ENCODE measurements at places on chromosomes 7 and 10.

DNA sequence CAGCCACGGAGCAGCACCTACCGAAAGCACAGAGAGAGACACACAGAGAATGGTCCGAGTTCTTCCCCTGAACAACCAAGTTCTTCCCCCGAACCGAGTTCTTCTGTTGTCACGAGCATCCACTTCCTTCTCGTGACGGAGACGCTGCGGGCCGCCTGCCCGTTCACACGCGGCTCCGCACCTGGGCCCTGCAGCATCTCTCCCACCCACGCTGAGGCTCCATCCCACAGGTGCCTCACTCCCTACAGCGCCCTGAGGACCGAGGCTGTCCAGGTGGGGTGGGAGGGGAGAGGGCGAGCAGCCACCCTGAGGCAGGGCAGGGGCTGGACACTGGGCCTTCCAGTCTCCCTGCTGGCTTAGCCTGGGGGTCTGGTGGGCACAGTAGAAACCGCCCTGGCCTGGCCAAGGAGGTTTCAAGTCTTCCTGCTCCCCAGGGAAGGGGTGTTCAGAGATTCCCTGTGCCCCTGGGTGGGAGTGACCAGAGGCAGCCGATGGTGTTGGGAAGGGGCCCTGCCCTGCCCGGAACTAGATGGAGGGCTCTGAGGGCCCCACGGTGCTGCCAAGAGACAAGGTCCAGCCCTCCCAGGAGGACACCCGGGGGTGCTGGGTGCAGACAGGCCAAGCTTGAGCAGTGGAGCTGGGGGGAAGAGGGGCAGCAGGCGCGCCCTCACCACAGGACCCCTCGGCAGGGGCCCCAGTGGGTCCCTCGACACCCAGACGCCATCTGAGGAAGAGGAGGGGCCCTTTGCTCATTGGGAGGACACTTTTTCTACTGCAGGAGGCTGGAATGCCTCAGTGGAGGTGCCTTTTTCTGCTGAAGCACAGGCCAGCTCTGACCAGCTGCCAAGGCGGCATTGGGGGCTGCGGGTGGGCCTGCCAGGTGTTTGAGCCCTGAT, 5.2 kb upstream of the NKX6-2 start:
- DNase-seq: no peak

GRCh38 chr7:51242007-51242691, 74.5 kb downstream of the COBL start:
- no peak for DNase-seq

- DNase-seq: peak; percentile 24
These were observed 160.8 kb upstream of the TCF7L2 start for GRCh38 chr10:112789248-112789647.

DNA sequence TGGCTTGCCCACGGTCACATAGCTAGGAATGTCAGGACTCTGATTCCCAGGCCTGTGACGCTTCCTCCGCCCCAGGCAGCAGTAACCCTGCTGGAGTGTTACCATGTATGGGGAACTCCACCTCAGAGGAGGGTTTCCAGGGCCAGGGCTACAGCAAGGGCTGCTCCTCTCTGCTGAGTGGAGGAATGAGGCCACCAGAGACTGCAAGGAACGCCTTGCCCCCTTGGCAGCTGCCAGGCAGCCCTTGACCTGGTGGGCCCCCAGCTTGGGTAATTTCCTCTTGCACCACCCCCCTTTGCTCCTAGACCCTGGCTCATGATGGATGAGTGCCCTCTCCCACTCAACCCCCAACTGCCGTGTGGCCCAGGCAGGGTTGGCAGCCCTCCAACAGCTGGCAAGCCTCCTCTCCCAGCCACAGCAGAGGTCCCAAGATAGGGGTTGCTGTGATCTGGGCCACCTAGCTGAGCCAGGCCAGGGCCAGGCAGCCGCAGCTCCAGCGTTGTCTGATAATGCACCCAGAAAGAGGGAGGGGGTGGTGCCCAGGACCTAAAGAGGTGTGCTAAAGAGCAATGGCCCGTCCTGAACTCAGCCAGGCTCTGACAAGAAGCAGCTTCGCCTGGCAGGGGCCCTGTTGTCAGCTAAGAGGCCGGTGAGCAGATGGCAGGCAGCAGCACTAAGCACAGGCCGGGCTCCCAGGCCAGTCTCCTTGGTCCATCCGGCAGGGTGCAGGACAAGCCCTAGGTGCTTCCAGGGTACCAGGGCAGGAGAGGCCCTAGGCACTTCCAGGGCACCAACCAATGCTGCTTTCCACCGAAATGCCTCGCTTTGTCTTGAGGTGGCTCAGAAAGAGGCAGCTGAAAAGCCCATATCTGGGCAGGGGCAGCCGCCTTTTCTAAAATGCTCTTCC, 35.4 kb downstream of the DRGX start:
- DNase-seq: no peak

GRCh38 chr10:17427666-17428350, 26.6 kb downstream of the ST8SIA6 start:
- DNase-seq: no peak

GRCh38 chr7:37342688-37343471, 105.8 kb downstream of the ELMO1 start:
- peak; percentile 47 for DNase-seq

- DNase-seq: no peak
These were observed 650 bp upstream of the TM9SF3 start for GRCh38 chr10:96587264-96588059.

GRCh38 chr10:132069122-132069848, 3.5 kb downstream of the JAKMIP3 start:
- no peak for DNase-seq

DNA sequence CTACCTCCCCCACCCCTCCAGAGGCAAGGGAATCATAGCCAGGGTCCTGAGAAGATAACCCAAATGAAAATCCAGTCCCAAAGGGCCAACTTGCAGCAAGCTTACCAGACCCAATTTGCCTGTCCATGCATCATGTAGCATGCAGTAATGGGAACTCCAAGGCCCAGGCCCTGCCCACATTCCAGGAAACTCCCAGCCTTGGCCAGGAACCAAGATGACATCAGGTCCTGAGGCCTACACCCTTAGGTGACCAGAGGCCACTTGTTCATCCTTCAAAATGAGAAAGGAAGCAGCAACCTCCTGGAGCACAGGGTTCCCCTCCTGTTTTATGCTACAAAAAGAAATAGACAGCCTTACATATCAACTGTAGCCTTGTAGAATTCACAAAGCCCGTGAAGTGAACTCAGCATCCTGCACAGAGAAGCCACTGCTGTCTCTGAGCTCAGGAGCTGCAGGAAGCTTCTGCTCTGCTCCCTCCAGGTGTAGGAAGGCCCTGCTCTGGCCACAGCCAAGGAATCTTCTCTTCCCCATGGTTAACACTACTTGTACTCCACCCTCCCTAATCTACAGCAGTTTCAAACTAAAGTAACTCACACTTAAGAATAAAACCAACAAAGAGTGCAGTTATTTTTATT, 30.3 kb upstream of the GRB10 start:
- no peak for DNase-seq

GRCh38 chr7:55533050-55533728, 39.1 kb downstream of the VOPP1 start:
- peak; percentile 97 for DNase-seq

DNA sequence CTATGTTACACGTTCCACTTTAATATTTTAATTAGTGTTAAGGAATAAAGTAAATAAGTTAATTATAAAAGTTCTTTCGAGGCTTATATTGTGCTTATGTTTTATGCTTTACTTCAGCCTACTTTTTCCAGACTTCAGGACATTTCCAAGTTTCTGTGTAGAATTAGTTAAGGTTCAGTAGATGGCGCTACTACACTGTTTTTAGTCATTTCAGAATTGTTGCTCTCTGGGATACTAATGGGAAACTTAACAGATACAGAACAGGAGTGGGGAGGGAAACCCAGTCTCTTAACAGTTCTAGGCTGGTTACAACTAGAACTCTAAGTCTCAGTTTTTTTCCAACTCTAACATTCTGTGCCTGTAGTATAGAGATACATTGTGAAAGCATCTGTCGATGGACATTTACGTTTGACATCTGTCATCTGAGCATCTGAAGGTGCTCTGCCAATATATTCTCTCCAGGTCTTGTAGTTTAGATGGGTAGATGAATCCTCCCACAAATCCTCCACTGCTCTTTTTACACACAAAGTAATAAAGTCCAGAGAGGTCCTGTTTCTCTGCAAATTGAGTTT, 56.8 kb upstream of the FAM171A1 start:
- DNase-seq: no peak

- no peak for DNase-seq
These were observed 140.1 kb downstream of the PLXNA4 start for GRCh38 chr7:132436121-132436520.

DNA sequence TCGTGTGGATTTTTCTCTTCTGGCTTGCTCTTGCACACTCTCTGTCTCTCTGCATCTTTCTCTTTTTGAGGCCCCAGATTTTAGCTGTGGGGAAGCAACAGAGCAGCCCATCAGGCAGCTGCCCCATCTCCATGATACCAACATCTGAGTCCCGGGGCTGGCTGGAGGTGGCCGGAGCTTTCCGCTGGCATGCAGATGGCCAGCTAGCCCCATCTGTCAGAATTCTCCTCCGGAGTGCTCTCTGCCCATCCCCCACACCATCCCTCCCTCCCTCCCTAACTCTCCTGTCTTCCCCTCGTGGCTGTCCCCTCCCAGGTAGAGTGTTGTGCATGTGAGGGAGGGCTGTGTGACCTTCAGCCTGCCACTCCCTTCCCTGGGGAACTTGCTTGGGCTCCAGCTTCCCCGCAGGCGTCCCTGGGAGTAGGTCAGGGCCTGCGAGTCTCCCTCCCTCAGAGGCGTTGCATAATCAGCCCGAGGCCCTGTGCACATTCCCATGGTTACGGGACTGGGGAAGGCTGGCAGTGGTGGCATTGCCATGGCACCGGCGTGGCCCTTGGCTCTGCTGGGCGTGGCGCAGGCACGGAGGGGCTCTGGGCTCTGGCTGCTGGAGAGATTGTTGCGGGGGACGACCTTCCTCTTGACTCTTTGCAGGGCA, 24.7 kb downstream of the GHRHR start:
- no peak for DNase-seq

DNA sequence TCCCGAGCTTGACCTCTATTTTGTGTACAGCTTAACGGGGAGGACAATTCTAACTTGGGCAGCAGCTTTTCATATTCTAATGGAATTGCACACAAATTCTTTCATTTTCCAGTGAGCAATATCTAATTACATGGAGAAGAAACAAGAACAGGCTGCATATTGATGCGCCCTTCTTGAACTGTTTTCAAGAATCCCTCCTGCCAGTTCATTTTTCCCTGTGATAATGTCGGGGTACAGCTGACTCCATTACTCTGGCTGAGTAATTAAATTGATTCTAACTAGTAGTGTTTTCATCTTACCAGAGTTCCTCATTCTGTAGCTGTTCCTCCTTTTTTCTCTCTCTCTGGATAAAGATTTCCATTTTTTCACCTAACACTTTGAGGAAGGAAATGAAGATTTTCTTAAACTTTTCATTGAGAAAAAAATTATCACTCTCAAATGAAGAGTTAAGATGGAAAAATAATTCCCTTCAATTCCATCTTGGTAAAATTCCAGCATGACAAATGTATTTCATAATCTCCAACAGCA, 190.9 kb downstream of the FANK1 start:
- DNase-seq: no peak

DNA sequence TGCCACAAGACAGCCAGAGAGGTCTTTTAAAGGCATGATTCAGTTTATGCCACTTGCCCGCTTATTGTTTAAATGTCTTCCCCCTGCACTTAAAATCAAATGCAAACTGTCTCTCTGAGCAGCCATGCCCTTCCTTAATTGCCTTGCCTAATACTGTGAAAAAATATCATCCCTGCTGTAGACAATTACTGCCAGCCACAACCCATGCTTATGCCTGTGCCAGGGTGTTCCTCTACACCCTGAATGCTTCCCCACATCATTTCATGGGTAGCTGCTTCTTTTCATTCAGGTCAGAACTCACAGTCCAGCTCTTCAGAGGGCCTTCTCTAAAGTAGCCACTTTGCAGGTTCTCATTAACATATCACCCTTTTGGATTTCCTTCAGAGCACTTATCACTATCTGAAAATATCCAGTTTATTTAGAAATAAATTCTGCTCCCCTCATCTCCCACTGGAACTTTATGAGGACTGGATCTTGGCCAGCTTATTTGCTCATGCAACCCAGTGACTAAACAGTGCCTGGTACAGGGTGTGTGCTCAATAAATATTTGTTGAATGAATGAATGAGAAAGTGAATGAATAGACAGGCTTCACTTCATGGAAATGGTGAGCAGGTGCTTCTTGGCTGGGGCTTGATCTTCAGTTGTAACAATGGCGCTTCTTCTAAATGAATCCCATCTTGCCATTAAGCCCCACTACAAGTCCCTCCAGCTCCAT, 162.4 kb upstream of the MDFIC start:
- no peak for DNase-seq

- peak; percentile 38 for DNase-seq
These were observed 128.0 kb downstream of the MBL2 start for GRCh38 chr10:52644373-52645186.

DNA sequence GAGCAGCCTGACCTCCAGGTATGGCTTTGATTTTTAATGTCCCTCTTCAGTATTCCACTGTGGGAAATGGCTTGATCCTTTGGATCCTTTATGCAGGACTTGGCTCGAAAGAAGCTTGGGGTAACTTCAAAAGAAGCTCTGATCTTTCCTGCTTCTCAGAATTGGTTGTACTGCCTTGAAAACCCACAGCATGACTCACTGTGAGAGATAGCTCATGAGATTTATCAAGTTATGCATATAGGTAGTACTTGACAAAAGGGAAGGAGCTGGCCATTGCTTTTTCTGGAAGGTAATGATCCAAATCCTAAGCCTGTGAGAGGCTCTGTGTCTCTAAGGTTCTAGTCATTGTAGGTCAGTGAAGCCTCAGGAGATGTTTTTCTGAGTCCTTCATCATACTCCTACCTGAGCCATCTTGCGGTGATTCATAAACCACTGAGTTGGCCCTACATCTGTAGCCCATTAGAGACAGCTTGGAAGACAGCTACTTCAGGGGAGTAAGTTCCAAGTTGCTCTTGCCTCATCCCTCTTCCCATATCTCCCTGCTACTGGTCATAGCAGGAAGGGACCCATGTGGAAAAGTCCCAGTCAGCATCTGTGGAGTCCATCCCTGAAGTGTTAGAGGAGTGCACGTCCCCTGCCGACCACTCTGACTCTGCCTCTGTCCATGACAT, 36.7 kb upstream of the NFKB2 start:
- no peak for DNase-seq

DNA sequence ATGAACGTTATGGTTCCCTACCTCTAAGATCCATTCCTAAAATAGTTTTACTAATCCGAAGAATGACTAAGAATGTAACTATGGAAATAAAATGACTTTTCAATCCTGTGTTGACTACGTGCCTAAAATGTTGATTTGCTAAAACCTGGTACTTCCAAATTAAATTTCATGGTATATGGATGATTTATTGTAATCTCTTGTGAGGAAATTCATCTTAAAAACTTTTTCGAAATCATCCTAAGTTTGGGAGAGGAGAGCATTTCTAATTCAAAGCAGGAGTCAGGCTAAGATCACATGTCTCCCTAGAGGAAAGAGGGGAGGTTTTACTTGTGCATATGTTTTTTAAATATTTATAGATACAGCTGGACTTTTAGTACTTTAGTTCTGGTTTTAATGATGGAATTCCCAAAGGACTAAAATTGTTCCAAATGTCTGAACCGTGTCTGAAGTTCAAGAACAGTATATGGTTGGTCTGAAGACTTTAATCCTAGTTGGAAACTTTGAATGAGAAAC, 483.9 kb downstream of the AUTS2 start:
- DNase-seq: no peak

Data from hematopoietic multipotent progenitor cell (in vitro differentiated cells).